Activated CD4-positive, alpha-beta T cell treated with anti-CD3 and anti-CD28 coated beads, Interleukin-2, amount 50 U/mL, for 4 hours (primary cell): ENCODE measurements at places on chromosomes 16 and 17.

- DNase-seq: no peak
These were observed 2.3 kb downstream of the TMEM107 start for GRCh38 chr17:8173871-8174322.

- no peak for DNase-seq
These were observed 483.0 kb downstream of the SLC39A11 start for GRCh38 chr17:72609501-72609900.

DNA sequence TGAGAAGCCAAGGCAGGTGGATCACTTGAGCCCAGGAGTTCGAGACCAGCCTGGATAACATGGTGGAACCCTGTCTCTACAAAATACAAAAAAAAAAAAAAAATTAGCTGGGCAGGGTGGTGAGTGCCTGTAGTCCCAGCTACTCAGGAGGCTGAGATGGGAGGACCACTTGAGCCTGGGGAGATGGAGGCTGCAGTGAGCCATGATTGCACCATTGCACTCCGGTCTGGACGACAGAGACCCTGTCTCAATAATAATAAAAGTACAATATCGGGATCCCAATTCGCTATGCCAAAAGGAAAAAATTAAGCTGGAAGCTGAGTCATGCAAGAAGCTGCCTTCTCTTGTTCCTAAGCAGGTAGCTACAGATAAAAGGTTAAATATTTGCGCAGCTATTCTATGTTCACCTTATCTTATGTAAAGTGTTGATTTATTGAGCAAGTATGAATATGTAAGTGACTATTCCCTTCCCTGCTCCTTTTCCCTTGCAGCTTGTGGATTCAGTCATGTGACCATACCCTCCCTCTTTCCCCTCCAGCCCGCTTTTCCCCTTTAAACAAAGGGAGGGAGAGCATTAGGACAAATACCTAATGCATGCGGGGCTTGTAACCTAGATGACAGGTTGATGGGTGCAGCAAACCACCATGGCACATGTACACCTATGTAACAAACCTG, 112.0 kb downstream of the LITAF start:
- no peak for DNase-seq

- no peak for DNase-seq
These were observed 229.6 kb upstream of the HSBP1 start for GRCh38 chr16:83578171-83578570.

GRCh38 chr17:74858672-74859458, 820 bp downstream of the GRIN2C start:
- no peak for DNase-seq

GRCh38 chr16:87461466-87461991, 31.3 kb downstream of the ZCCHC14 start:
- no peak for DNase-seq

DNA sequence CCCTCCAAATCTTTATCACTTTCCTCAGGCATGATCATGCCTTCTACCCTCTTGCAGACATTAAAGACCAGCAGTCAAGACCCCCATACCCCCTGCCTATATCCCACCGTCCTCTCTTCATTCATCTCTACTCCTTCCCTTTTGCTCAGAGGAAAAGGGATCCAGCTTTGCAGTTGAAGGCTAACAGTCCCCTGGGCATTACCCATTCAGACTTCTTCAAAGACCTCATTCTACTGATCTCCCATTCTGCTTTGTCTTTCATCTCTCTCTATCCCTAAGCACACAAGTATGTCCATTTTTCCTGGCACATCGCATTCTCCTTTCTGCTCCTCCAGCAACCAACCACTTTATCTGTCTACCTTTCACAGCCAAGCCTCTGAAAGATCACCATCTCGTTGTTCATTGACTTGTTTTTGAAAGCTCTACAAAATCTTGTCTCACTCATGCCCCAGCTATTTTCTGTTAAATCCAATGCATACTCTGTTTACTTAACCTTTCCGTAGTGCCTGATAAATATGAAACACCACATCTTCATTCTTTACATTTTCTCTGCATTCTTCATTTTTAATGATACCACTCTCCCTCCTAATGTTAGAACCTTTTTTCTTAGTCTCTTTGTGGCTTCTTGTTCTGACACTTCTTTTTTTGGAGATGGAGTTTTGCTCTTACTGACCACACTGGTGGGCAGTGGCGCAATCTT, 14.1 kb upstream of the LCMT1 start:
- DNase-seq: no peak

DNA sequence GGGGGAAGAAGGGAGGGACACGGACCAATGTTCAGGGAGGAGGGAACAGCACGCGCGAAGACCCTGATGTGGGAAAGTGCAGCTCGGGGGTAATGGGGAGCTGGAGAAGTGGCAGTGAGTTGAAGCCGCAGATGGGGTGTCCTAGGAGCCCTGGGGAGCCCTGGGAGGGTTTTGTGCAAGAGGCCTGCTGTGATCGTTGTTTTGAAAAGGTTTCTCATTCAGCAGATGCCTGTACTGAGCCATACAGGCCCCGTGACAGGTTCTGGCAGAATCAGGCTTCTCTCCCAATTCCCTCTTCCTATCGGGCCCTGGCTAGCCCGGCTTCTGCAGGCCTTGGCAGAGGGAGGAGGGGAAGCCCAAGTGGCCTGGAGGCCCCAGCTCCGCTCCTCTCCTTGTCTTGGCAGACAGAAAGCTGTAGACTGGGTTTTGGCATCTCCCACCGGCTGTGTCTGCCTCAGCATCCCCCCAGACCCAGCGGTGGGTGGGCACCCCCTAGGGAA, 38.4 kb upstream of the EMP2 start:
- DNase-seq: no peak

- no peak for DNase-seq
These were observed 107.5 kb downstream of the NOG start for GRCh38 chr17:56700919-56701420.

- no peak for DNase-seq
These were observed 596.6 kb upstream of the CDH5 start for GRCh38 chr16:65769776-65770438.

- no peak for DNase-seq
These were observed 401.6 kb downstream of the NPIPA7 start for GRCh38 chr16:16780588-16780987.

- DNase-seq: no peak
These were observed 3.4 kb downstream of the USH1G start for GRCh38 chr17:74919440-74920305.

GRCh38 chr16:55052741-55053415, 122.2 kb downstream of the IRX5 start:
- DNase-seq: no peak

DNA sequence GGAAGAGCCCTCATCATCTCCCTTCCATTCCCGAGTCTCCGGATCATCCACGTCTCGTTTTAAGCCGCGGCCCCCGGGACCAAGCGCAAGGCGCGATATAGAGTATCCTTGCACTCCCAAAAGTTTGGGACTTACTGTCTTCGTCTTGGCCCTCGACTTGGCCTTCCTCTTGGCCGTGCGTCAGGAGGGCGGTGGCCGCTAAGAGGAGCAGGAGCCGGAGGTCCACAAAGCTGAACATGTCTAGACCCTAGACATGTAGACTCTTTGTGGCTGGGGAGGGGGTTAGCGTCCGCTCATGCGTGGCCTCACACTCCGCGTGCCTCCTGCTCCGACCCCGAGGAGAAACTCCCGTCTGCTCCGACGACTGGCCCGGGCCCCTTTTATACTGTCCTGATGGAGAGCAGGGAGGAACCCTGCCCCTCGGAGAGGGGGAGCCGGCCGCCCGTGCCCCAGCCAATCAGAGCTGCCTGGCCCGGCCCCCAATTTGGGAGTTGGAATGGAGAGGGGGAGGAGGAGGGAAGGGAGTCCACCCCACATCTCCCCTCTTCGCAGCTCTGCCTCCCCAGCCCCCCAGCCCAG, at the start of gene COL1A1:
Gene COL1A1, minus strand, starts transcription at position 356 of the 579 bp plus-strand sequence. Its CDS starts 118 bp downstream, at position 238.
- no peak for DNase-seq

- no peak for DNase-seq
These were observed 695.3 kb downstream of the WWOX start for GRCh38 chr16:78794581-78795250.

DNA sequence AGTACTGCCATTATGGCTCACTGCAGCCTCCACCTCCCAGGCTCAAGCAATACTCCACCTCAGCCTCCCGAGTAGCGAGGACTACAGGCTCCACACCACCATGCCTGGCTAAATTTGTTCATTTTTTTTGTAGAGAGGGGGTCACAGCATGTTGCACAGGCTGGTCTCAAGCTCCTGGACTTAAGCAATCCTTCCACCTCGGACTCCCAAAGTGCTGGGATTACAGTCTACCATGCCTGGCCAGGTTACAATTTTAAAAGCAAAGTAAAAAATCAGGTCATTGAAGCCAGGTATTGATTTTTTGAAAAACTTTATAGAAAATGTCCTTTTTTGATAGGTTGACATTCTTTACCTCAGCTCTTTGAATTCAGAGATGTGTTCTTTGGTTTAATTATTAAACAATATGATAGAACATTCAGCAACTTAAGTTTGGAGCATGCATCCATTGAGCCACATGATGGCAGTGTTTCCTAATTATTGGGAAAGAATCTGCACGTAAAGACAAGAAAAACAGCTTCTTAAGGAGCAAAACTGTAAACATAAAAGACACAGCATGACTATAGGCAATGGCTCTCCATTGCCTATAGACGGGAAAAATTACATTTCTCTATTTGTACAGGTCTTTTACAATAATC, 1.7 kb upstream of the SLC16A11 start:
- DNase-seq: no peak

GRCh38 chr16:24681793-24682192, 47.7 kb upstream of the TNRC6A start:
- DNase-seq: no peak

DNA sequence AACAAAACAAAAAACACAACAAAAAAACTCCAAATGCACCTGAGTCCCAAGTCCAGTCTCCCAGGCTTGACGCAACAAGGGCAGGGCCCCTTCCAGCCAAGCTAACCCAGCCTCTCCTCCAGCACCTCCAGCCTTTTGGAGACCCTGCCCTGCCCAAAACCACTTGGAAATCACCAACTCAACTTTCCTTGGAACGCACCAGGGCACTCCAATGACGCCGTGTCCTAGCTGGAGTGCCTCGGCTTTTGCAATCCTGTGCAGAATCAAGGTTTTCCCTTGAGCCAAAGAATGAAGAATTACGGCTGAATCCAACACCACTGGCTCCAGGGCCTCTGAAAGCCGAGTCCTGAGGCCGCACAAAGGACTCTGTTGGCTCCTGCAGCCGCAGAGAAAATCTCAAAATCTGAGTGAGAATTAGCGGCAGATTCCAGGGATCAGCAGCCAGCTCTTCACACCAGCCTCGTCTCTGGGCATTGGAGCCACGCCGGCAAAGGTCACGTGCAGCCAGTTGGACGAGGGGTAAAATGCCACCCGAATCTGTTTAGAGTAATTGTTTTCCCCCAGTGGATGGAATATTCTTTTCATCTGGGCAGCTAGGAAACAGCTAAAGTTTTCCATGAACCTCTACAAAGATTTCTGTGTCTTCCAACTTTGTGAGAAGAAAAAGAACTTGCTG, 9.7 kb upstream of the BAIAP2 start:
- no peak for DNase-seq

DNA sequence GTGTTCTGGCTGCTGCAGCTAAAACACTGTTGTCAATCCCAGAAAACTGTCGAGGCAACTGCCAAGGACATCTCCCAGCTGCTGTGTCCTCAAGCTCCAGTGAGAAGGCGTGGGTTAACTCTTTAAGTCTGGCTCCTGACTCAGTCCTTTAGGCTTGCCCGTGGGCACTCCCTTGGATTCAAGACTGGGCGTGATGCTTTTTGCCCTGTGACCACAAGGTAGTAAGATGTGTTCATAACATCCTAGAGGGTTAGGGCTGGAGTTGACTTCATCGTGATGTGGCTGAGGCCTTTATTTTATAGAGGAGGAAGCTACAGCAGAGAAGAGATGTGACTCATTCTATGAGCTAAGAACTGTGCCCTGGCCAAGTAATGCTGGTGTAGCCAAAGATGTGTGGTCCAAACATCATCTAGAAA, 50.9 kb upstream of the TEKT3 start:
- DNase-seq: no peak
